AG04449 (cell line): ENCODE measurements at places on chromosomes 11 and 22.

- DNase-seq: peak; percentile 56
Measured at GRCh38 chr22:45435544-45436139, 22.1 kb downstream of the RIBC2 start.

DNA sequence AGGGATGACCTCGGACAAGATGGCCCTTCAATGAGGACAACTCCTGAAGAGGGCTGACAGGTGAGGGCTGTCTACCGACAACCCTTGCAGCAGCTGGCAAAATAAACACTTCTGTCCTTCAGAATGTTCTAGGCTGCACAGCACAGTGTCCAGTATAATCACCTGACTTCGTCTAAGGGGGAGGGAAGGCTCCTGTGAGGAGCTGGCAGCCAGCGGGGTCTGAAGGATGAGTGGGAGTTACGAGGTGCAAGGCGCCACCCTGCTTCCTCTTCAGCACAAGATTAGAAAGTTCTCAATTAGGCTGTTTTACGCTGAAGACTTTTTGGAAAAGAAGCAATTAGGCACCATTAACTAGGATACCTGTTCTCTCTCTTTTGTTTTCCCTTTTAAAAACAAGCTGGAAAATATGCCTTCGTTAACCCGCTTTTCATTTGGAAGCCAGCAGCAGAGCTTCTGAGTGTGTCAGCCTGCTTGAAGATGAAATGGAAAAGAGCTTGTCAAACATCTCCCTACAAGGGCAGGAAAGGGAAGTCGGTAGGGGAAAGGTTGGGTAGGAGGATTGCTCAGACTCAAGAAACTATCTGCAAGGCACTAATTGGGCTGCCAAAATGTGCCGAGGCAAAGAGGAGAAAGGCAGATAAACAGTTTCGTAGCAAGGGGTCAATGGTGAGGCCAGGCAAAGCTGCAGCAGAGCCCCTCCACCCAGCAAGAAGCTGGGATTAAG is 592.2 kb upstream of the CADM1 start:
- DNase-seq: no peak

DNA sequence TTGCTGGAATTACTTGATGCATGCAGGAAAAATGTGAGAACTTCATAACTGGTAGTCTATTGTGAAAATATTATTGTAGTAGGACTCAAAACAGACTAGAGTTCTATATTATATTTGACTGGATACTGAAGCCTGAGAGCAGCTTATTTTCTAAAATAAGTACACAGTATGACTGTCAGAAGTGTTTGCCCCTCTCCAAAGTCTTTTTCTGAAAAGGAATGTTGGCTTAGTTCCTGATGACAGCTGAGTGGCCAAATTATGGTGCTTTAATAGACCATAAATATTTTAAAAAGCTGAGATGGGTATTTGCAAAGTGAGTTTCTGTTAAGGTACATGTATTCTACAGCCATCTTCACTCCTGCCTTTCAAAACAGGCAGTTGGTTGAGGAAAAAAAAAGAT is 13.1 kb downstream of the ZBED5 start:
- DNase-seq: no peak

GRCh38 chr11:34997952-34998528 is 81.6 kb downstream of the PDHX start:
- no peak for DNase-seq

GRCh38 chr22:50473088-50473487 is 1.7 kb downstream of the SBF1 start:
- DNase-seq: no peak

DNA sequence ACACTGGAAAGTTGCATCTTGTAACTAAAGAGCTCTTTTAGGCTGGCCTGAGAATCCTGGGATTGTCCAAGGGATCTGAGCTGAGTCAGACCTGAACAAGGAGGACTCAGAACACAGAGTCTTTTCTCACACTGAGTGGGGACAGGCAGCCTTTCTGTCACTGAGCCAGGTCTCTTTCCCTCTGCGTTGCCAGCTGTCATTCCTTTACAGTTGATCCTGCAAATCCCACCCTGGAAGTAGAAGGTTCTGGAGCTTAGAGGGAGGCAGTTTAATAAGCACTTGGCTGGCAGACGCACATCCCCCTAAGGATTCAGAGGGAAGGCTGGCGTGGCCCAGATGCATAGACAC is 76.3 kb upstream of the SUSD2 start:
- no peak for DNase-seq

DNA sequence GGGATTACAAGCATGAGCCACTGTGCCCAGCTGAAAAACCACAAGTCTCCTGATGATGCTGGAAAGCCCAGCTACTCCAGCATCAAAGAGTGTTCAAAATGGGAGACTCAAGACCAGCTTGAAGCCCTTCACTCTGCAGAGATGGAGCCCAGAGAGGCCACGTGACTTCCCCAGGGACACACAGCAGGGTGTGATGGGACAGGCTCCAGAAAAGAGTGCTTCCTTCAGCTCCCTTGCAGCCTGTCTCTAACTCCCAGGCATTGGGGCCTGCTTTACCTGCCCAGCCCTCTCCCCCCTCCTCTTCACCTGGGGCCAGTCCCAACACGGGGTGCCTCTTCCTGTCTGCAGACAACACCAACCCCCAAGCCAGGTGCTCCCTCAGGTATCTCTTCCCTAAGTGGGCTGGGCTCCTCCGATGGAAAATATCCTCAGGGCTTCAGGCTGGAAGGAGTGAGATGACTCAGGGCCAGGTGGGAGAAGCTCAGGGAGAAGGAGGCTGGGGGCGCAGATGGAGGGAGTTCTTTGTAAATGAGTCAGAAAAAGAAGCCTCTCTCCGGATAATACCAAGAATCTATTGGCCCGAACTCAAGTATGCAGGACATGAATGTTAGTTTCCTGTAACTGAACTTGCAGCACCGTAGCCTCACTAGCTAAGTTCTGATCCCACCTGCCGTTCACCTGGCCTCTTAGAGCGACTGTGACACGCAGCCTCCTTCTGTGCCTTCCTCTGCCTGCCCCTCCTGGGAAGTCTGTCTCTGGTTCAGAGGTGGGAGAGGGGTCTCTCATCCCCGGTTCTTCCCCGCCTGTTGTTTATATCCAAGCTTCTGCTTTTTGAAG is 326.6 kb downstream of the MN1 start:
- DNase-seq: peak; percentile 71

DNA sequence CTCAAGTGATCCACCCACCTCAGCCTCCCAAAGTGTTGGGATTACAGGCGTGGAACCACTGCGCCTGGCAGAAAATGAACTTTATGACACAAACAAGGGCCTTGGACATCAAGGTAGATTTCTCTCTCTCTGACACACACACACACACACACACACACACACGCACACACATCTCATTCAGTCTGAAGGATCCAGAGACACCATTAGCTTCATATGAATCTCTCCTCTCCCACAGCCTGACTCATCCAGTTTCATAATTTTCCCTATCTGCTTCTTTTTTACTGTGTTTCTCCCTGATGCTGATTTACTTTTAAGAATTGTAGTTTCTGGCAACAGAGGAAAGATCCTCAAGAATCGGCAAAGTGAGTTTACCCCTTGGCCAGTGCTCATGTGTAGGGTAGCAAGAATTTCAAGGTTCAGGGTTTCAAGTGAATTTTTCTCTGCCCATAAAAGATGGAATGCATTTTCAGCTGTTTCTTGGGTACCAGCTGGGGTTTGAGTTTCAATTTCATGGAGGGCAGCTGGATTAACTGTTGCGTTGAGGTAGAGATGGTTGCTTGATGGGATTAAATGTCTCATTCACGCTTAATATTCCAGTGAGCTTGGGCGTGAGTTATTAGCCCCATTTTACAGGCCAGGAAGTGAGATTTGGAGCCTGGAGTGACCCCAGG is 3.5 kb downstream of the MYO18B start:
- DNase-seq: peak; percentile 45

DNA sequence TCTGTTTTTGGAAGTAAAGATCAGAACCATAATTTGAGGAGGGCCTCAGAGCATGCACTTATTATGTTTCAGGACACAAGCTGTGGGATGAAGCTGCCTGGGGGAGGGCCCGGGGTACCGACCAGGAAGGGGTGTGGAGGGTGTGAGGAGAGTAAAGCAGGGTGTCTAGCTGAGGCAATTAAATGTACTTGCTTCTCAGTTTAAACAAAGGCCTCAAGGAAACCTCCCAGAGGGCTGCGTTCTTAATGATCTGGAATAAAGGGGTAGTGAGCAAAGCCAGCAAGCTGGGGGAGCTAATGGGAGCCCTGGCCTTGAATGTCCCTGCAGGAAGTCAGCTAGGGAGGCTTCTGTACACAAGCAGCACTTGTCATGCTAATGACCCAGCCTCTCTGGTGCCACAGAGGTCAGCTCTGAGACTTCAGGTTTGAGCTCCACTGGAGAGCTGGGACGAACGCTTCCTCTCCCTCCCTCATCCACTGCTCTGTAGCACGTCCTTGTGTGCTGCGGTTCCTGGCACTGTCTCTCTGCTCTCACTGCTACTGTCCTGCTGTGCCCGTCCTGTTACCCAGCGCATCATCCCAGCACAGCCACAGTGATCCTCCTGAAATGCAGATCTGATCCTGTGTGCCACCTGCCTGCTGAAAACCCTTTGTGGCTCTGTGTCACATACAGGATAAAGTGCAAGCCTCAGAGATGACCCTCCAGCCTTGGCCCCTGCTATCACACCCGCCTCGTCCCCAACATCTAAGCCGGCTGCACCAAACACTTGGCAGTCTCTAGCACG is 159.7 kb downstream of the DBX1 start:
- no peak for DNase-seq

GRCh38 chr22:25149014-25149413 is 50.6 kb upstream of the CRYBB3 start:
- DNase-seq: no peak

DNA sequence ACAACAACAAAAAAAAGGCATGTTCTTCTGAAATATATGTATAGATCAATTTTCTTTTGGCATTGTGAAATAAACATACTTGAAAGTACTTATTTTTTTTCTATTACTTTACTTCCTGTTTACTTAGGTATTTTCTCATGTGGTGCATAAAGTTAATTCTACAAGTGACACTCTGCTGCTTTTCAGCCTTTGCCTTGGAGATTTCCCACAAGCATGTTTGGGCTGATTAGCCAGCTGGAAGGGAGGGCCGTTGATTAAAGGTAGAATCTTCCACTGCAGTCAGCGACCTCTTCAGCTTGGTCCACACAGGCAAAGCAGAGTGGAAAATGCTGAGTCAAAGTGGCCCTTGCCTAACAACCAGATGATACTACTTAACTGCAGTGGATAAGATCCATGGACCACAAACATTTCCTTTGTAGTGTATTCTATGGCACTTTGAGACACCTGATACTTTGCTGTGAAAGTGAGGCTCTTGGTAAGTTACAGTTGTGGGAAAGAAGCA is 176.0 kb downstream of the ARHGAP42 start:
- DNase-seq: peak; percentile 77

GRCh38 chr11:30346068-30346688 is 23.3 kb downstream of the ARL14EP start:
- no peak for DNase-seq

- no peak for DNase-seq
Measured at GRCh38 chr22:32842486-32842885, 41.0 kb downstream of the TIMP3 start.

DNA sequence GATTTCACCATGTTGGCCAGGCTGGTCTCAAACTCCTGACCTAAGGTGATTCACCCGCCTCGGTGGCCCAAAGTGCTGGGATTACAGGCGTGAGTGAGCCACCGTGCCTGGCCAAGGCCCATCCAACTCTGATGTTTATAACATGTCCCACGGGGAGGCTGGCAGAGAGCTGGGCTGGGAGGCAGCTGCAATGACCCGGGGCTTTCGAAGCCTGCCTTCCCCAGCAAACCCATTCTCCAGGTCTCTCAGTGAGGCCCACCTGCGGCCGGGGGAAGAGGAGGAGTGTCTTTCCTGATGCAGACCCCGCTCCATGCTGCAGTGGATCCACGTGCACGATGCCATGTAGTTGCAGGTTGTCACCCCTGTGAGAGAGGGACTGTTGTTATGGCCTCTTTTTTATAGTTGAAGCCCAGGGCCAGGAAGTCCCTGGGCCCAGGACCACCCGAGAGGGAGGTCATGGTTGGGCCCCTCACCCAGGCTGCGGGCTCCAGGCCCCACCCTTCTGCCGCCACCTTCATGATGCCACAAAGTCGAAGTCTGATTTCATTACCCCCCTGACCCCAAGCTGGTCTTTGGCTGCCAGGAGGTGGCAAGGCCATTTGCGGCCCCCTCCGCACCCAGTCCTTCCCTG is 38.3 kb downstream of the KCNJ4 start:
- no peak for DNase-seq

DNA sequence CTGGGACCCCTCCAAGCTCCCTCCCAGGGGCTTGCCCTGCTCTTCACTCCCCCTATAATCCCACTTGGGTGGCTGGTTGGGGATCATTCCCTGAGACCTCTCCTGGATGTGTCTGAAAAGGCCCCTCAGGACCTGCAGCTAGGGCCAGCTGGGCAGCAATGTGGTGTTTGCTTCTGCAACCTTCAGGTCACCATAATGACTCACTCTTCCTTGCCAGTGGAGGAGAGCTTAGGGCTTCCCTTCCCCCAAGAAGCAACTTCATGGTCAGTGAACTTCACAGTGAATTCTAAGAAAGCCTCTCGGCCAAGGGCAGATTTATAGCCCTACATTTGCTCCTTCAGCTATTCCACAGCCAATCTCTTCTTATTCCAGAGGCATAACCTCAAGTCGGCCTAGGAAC is 45.1 kb upstream of the TSPAN18 start:
- DNase-seq: no peak

- no peak for DNase-seq
Measured at GRCh38 chr11:17354601-17354991, 3.0 kb downstream of the NCR3LG1 start.

- no peak for DNase-seq
Measured at GRCh38 chr11:9301720-9302119, 12.7 kb downstream of the TMEM41B start.

DNA sequence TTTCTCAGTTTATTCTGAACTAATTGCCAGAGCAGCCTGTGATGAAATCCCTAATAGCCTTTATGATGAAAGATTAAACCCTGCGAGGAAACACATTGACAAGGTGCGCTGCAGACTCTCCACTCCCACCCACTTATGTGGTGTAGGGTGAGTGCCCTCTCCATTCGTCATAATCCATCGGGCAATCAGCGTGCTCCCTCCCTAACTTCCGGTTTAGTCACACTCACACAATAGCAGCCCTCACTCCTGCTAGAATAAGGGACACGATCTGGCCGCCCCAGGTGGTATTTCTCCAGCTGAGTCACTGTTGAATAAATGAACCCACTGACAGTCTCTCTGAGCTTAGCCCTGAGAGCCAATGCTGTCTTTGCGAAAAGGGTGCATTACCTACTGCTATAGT is 188.3 kb downstream of the OPCML start:
- DNase-seq: no peak

DNA sequence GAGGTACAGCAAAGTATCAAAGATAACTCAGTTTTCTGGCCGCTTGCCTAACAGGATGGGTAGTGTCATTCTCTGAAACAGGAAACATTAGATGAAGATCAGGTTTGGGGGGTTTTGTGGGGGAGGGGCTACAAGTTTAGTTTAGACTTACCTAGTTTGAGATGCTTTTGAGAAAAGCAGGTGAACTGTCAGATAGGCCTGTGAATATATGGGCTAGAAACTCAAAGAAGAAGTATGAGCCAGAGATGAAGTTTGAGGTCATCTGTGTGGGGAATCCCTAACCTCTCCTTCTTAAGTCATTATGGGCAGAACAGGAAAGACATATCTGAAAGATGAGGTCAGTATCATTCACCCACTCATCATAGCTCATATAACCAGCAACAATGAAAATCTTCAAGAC is 11.9 kb downstream of the HOATZ start:
- DNase-seq: no peak
